ENCODE measurements at places on chromosomes 3 and 15.

DNA sequence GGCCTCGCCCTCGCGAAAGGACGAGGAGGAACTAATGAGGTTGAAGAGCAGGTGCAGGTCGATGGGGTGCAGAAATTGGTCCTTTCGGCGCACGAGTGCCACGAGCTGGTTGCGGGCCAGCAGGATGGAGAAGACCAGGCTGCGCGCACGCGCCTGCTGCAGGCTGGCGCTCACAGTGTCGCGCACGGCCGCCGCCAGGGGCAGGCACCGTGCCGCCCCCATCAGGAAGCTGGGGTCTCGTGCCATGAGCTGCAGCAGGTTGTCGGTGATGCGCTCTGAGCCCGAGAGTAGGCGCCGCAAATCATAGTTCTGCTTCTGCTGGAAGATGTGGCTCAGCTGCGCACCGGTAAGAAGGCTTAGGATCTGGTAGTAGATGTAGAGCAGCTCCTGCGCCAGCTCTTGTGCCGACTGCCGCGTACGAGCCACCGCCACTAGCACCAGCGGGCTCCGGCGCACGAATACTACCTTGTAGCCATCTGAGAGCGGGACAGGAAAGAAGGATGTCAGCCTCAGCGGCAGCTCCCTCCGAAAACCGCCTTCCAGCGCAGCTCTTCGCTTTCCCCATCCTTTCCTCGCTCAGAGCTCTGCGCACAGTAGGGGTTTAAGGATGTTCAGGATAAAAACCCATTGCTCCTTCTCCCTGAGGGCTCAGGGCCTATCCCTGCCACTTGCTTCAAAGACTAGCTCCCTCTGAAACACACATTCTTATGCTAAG is 6.9 kb upstream of the MST1R start:
- no peak for DNase-seq

DNA sequence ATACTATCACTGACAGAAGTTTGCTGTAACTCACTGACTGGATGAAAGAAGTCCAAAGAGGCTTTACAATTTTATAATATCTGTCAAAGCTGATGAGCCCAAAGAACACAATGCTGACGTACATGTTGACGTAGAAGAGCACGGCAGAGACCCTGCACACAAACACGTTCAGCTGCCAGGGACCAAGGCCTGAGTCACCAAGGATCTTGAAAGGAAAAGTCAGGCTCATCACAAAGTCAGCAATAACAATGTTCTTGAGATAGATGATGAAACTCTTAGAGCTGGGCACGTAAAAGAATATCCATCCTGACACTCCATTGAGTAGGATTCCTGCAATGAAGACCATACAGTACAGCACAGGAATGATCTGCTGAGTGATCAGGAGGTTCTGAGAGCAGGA is 10.9 kb upstream of the GPR171 start:
- no peak for DNase-seq

- no peak for DNase-seq
These were observed 503.4 kb upstream of the MDFIC2 start for GRCh38 chr3:70815817-70816216.

DNA sequence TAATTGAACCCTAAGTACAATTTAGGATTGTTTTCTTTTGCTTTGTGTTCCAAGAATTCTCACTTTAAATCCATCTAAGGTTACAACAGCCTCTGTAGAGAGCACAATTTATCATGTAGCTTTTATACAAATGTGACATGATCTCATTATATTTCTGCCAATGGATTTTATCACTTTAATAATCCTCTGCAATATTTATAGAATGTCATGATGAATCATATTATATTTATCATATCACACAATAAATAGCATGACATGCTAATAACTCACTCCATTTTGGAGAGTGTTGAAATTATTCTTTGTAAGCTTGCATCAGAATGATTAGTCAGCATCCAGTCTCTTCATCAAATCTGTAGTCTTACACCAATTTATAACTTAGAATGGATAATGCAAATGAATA is 280.6 kb upstream of the ZNF717 start:
- DNase-seq: no peak

GRCh38 chr3:19002606-19003005 is 145.7 kb upstream of the KCNH8 start:
- DNase-seq: no peak

GRCh38 chr3:23396746-23397145 is 193.6 kb downstream of the UBE2E2 start:
- no peak for DNase-seq

GRCh38 chr3:31223278-31223677 is 309.4 kb upstream of the STT3B start:
- DNase-seq: no peak
